ENCODE measurements at places on chromosomes 7 and 10. TPM values are rescaled to one million over a fixed set of nuclear protein-coding genes. Genes with fewer than 3 reads are reported as not detected.

Gene HOXA11
- 17.3 TPM for total RNA-seq

Gene PNLIP
- not detected for total RNA-seq

Gene ZNF365
- total RNA-seq: 4.7 TPM

Gene URGCP
- total RNA-seq: 30.0 TPM

Gene TMEM229A
- not detected for total RNA-seq

Gene PRLHR
- not detected for total RNA-seq

Gene SORCS3
- total RNA-seq: 1.2 TPM

Gene NKX1-2
- total RNA-seq: not detected

DNA sequence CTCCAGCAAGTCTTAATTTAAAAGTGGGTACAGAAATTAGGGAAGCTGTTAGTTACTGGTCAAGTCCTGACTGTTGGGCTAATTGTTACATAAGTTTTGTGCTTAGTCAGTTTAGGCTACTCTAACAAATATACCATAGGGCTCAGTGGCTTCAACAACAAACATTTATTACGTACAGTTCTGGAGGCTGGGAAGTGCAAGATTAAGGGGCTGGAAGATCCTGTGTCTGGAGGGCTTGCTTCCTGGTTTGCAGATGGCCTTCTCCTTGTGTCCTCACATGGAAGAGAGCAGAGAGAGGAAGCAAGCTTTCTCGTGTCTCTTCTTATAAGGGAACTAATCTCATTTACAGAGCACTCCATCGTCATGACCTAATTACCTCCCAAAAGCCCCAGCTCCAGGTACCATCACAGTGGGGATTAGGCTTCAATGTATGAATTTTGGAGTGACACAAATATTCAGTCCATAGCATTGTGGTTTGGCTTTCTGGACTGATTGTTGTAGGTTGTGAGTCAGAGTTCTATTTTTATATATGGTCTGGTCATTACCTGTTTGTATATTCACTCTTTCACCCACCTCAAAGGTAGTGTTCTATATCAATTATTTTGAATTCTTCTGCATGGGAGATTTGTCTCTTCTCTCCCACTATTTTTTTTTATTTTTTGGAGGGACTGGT, 17.1 kb downstream of the ST7 start:
- no peak for DNase-seq

GRCh38 chr7:149868623-149869290, 5.0 kb upstream of the ATP6V0E2 start:
- no peak for DNase-seq

GRCh38 chr10:119263951-119264617, 56.7 kb downstream of the GRK5 start:
- no peak for DNase-seq

- DNase-seq: no peak
These were observed 21.3 kb downstream of the VOPP1 start for GRCh38 chr7:55550841-55551537.

- peak; percentile 12 for DNase-seq
These were observed 315.9 kb upstream of the SEMA3A start for GRCh38 chr7:84510505-84510904.

DNA sequence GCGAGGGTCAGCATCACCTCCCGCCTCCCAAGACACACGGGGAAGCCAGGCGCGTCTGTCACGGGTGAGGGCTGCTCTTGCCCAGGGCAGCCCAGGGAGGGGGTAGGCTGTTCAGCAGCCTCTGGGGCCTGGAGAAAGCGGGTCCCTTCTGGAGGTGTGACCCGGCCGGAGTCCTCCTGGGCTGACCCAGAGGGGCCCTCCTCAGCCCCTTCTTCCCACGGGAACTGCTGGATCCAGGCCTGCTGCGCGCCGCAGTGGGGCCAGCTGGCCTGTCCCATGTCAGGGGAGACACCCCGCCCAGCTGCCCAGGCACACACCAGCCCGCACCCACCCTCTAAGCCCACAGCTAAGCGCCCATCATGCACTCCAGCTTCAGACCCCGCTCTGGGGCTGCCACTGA, 41.8 kb downstream of the INSIG1 start:
- no peak for DNase-seq

GRCh38 chr7:134547397-134548054, 1.4 kb upstream of the AKR1B15 start:
- DNase-seq: peak; percentile 32

GRCh38 chr7:131970602-131971001, 414.2 kb upstream of the PODXL start:
- no peak for DNase-seq

DNA sequence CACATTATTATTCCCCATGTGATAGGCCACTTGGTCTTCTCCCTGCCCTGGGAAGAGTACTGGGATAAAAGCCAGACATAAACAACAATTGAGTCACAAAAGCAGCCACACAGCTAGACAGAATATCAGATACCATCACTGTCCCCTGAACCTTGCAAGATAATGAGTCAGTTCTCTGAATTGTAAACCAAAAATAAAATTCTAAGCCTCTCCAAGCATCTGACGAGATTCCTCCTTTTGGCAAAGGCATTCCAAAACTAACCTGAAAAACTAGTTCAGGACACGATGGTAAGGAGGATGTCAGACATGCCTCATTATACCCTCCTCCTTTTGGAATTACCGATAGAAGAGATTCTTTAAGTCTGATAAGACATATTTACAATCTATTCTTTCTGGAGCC, 450.7 kb downstream of the HTR7 start:
- DNase-seq: no peak

DNA sequence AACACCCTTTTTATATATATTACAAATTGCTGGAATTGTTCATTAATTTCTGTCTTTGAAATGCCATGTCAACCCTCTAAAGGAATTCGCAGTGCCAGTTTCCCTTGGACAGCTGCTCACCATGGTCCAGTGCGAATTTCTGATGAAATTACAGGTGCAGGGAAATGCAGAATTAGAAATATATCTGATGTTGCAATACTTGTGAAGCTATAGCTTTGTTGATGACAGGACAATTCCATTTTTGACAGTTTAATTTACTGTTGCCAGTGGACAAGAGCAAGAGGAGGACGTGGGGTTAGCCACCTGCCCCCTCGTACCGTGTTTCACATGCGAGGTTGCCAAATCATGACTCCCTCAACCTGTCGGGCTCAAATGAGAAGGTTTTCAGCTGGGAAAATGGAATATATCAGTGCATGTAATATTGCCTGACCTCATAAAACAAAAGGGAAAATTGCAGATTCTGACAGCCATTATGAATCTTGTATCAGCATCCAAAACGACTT, 140.6 kb downstream of the MGMT start:
- DNase-seq: no peak

- DNase-seq: no peak
These were observed 85.8 kb upstream of the LRRC18 start for GRCh38 chr10:49025347-49025983.

DNA sequence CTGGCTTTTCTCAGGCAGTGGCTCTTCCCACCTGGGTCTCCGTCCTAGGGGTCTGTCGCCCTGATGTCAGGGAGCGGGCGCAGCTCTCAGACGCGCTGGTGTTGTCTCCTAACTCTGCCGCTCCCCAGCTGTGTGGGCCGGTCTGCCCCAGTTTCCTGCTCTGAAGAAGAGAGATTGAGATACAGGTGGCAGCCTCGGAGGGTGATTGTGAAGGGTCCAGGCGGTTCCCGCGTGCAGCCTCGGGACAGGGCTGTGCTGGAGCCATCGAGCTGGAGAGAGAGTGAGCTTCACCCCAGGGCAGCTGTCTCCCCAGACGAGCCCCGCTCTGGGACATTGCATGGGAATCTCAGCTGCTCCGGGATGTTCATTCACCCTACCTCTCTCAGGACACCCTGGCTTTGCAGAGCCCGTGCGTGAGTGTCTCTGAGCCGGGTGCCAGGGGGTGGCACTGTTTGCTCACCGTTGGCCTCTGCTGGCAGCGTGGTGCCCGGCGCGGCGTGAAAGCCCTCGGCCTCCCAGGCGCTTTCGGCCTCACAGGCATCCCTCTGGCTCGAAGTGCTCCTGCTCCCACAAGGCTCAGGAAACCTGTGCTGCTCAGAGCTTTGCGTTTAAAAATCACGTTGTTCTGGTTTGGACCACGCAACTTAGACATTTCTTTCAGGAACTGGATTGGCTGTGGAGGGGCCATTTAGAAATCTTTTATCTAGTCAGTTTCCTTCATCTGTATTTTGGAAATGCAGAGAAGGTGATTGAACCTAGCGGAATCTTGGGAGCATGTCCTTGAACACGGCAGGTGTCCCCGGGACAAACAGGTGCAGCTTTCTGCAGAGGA, 33.8 kb upstream of the ZFAND2A start:
- no peak for DNase-seq

- no peak for DNase-seq
These were observed 84.7 kb downstream of the SNX10 start for GRCh38 chr7:26376175-26376917.

- no peak for DNase-seq
These were observed 27.6 kb downstream of the GCC1 start for GRCh38 chr7:127557803-127558202.

DNA sequence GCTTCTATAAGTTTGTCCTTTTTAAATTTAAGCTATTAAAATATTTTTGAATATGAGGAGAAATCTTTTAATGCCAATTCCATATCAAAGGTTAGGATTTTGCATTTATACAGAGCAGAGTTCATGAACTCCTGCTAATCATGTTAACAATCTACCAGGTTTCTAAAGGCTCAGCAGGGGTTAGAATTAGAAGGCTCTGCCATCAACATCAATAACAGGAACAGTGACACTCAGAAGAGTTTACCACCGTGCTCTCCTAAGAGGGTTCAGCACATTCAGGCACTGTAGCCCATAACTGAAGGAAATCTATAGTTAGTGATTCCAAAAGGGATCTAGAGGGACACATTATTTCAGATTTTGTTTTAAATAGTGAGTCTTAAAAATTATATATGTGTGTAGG, 100.1 kb downstream of the HOXA1 start:
- DNase-seq: no peak

GRCh38 chr10:113301342-113301984, 251.4 kb upstream of the HABP2 start:
- no peak for DNase-seq

- DNase-seq: no peak
These were observed 30.0 kb downstream of the SFXN4 start for GRCh38 chr10:119135513-119135881.

DNA sequence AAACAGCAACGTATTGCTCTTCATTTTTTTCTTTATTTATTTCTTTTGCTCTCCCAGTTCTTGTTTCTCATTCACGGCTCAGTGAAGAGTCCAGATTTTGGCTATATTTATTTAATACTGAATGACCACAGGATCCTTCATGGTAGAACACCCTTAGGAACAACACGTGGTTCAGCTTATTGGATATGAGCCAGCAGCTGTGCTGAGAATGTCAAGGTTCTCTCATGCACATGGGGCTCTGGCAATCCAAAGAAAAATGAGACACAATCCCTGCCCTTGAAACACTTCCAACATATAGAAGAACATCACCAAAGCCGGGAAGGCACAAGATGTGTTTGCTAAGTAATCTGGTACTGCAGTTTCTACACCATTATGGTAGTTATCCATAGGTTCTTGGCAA, 852.9 kb downstream of the SORCS1 start:
- DNase-seq: no peak

DNA sequence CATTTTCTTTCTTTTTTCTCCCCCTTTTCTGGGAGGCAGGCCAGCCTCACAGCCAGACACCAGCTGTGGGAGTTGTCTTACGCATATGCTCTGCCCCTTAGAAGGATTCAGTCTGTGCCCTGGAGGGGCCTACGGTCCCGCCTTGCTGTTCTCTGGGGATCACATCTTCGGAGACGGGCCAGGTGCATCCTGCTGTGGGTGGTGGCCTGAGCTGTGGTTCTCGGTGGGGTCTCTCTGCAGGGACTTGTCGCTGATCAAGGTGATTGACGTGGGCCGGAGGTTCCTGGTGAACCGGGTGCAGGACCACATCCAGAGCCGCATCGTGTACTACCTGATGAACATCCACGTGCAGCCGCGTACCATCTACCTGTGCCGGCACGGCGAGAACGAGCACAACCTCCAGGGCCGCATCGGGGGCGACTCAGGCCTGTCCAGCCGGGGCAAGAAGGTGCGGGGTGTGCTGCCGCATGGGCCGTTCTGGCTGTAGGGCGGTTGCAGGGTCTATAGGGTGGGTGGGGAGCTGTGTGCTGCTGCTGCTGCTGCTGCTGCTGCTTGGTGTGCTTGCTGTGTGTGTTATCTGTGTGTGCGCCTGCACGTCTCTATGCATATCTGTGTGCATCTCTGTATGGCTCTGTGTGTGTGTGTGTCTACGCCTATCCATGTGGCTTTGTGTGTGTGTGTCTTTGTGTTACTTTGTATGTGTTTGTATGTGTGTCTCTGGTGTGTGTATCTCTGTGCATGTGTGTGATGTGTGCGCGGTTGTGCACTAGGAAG, 17.9 kb downstream of the PFKFB3 start:
- DNase-seq: no peak

GRCh38 chr7:36190447-36191291, 37.6 kb downstream of the EEPD1 start:
- DNase-seq: no peak

- no peak for DNase-seq
These were observed 4.9 kb downstream of the GLUD1 start for GRCh38 chr10:87089746-87090145.

- DNase-seq: no peak
These were observed 13.7 kb upstream of the DIP2C start for GRCh38 chr10:703118-703517.

DNA sequence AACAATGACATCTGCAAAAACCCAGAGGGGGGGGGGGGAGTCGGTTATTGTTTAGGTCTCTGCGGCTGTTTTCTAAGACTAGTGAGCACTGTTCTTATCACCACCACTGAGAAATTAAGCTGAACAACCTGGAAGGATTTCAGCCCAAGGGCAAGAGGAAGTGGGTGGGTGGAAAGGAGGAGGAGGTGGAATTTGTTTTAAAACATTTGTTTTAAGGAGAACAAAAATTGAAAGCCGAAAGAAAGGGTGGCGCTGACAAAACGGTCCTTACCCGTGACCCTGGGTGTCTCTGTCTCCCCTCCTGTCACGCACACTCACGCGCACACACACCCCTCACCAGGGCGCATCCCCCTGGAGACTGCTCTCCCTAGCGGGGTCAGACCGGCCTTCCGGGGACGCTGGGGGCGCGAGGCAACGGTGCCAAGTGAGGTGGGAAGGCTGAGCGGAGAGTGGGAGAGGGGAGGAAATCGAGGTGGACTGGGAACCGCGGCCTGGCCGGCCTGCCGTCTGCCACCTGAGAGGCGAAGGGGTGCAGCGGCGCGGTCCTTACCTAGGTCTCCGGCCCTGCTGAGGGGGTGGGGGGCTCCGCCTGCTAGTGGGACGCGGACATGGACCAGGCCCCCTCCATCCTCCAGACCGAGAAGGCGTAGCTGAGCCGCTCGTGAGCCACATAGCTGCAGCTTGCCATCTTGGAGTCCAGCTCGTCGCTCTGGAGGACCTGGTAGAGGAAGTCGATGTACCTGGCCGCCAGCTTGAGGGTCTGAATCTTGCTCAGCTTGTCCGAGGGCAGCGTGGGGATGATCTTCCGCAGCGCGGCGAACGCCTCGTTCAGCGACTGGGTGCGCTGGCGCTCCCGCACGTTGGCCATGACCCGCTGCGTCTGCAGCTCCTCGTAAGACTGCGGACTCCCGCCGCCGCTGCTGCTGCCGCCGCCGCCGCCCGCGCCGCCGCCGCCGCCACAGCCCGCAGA, 1.0 kb downstream of the TWIST1 start:
- DNase-seq: no peak
